ENCODE measurements at places on chromosomes 13 and 19. TPM values are rescaled to one million over a fixed set of nuclear protein-coding genes. Genes with fewer than 3 reads are reported as not detected.
A peak's percentile ranks its signal among the peaks of the same experiment; 100 is the strongest.

GRCh38 chr19:39413272-39413910 is 922 bp downstream of the PLEKHG2 start:
- no peak for DNase-seq

GRCh38 chr19:36089847-36090246 is 21.1 kb upstream of the OVOL3 start:
- no peak for DNase-seq

- no peak for DNase-seq
Measured at GRCh38 chr13:48808683-48809082, 155.0 kb downstream of the CYSLTR2 start.

- no peak for DNase-seq
Measured at GRCh38 chr19:50880241-50880640, 7.0 kb downstream of the KLK2 start.

- DNase-seq: no peak
Measured at GRCh38 chr19:39196860-39197562, at the start of gene NCCRP1. Gene NCCRP1 (plus strand): TSS chr19:39196964. CDS start chr19:39196983, 19 bp downstream.

- DNase-seq: no peak
Measured at GRCh38 chr13:68609661-68610060, 1379.5 kb upstream of the PCDH9 start.

GRCh38 chr19:2059422-2060201 is 8.6 kb upstream of the MKNK2 start:
- DNase-seq: no peak

DNA sequence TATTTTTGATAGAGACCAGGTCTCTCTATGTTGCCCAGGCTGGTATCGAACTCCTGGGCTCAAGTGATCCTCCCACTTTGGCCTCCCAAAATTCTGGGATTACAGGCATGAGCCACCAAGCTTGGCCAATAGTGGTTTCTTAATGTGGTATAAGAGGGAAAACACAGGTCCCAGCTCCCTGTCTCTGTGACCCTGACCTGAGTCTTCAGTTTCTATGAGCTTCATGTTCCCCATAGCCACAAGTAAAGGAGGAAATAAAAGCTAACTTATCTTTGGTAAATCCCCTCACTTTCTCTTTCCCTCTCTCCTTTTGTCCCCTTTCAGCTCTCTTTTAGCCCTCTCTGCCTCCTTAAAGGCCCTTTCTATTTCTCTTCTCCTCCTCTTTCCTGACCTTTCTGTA is 50.3 kb downstream of the ABCC4 start:
- DNase-seq: no peak

GRCh38 chr19:43586346-43586745 is 9.6 kb downstream of the IRGQ start:
- DNase-seq: no peak

DNA sequence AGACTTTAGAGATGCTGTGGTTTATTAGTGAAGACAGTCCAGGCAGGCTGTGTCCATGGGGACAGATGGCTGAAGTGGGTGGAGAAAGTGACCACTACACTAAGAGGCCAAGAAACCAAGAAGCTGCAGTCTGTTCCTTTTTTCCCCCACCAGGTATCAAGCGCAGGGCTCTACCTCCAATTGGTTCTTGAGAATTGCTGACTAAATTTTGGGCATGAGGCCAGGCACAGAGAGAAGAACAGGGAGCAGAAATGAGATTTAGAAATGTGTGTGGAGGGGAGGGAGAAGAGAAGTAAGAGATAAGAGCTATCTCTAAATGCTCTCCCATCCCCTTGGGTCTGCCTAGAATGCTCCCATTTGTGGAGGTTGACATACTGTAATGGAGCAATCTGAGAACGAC is 12.3 kb upstream of the CYSLTR2 start:
- DNase-seq: no peak

Gene USHBP1
- 0.49 TPM for total RNA-seq

- no peak for DNase-seq
Measured at GRCh38 chr13:93289842-93290241, 63.2 kb downstream of the GPC6 start.

- peak; percentile 7 for DNase-seq
Measured at GRCh38 chr19:54937926-54938325, 9.4 kb downstream of the NLRP7 start.

GRCh38 chr13:86579662-86580061 is 780.4 kb upstream of the SLITRK6 start:
- DNase-seq: no peak

DNA sequence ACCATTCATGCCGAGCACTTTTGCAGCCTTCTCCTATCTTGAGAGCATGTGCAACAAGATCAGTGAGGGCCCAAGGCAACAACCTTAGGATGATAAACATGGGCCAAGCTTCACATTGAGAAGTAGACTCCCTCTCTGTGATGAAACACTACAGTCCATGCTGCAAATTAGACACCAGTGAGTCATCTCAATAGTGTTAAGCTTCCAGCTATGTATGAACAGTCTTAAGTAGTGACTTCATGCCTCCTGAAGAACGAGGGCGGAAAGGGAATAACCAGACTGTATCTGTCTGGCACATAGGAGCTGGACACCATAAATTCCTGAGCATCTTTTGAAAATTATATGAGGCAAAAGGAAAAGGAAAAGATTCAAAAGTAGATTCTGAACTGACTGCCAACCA is 309.9 kb upstream of the SLITRK1 start:
- DNase-seq: no peak

Gene SHANK1
- 0.14 TPM for total RNA-seq

DNA sequence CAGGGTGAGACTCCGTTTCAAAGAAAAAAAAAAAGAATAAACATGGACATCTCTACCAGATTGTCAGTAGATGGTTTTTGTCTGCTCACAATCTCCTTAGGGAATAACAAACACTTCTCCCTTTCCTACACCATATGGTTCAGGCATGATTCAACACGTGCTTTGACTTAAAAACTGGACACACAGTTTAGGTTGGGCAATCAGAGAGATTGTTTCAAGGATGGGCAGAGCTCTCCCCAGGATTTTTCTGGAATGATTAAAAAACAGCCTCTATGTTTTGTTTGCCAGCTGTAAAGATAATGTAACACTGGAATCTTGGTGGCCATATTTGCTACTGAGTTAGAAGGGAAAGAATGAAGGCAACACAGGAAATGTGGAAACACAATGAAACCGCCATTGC is 150.1 kb upstream of the TSC22D1 start:
- no peak for DNase-seq

Gene ZNF723
- not detected for total RNA-seq

DNA sequence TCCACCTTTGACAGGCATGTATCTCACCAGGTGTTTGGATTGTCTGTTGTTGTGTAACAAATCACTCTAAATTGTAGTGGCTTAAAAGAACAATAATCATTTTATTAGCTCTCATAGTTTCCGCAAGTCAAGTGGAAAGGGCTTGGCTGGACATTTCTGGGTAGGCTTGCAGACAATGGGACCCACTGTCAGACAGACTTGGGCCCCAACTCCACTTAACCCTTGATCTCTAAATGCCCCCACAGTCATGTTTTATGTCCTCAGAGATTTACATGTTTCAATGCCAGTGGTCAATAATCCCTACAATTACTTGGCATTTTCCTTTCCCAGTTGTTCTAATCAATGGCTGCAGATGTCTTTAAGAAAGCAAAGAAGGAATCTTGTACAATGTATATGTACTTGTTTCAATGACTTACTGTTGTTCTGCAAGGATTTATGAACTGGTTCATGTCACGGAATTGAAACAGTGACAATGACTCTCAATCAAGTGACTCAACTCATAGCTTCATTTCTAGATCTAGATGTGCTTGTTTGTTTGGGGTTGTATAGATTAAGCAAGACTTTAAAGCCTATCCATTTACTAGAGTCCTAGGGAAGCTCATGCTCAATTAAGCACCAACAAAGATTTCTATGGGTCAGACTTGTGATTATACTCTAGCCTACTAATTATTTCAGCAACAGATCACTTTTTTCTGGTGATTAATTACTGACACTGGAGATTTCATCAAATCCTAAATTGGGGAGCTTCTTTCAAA is 510.1 kb upstream of the NBEA start:
- DNase-seq: no peak

GRCh38 chr19:488505-489417 is 7.5 kb upstream of the MADCAM1 start:
- peak; percentile 90 for DNase-seq

- no peak for DNase-seq
Measured at GRCh38 chr19:49247676-49248075, 77.3 kb downstream of the SLC6A16 start.

- no peak for DNase-seq
Measured at GRCh38 chr19:9354651-9355050, 8.2 kb upstream of the ZNF177 start.

GRCh38 chr19:32566246-32566830 is 14.7 kb upstream of the PDCD5 start:
- no peak for DNase-seq

Gene ZNF44
- total RNA-seq: 15.5 TPM

DNA sequence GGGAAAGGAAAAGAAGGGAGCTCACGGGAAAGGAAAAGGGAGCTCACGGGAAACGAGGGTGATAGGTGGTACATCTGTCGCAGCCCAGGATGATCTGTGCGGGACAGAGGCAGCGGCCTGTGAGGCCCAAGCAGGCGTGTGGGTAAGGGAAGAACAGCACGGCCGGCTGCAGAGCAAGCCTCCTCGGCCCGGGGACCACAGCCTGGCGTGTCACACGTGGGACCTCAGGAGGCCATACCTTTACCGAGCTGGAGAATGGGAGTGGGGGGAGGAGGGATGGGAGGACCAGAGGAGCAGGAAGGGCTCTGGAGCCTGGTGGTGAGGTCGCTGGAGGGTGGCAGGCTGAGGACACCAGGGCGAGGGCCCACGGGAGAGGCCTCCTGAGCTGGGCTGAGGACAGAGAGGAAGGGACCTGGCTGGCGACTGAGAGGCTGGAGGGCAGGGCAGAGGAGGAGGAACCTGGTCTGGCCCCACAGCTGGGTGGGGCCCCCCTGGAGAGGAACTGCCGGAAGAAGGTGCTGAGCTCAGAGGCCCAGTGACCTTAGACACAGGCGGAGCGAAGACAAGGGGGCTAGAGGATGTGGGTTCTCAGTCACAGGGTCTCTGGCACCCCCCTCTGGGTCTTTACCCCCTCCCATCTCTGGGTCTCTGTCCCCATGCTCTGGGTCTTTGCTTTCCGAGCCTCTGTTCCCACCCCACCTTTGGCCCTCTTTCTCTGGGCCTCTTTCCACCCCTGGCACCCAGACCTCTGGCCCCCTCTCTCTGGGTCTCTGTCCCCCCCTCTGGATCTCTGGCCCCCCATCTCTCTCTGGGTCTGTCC is 2.9 kb upstream of the FTL start:
- DNase-seq: peak; percentile 54

Gene LILRA1
- not detected for total RNA-seq

DNA sequence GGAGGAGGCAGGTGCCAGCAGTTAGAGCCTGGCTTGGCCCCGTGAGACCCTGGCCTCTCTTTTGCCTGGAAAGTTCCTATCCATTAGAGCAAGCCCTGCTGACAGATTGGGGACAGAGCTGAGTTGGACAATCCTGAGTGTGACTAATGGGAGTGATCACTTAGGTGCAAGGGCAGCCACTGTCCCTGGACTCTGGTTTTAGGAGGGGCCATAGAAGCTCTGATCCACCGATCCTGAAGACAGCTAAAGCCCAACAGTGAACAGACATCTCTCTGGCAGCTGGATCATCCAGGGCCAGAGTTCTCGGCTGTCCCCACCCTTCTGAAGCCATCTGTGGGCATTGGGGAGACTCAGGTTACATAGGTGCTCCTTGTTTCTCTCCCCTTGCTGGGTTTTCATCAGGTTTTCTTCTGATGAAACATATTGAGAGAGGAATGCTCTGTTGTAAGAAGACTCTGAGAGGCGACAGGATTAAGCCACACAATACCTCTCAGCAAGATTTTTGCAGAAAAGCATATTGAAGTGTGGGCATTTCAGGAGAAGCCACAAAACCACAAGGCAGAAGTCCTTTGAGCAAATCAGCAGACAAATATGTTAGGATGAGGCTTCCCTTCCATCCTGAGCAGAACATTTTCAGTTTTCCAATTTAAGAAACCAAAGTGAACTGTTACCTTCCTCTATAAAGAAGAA is 288.0 kb upstream of the MAB21L1 start:
- no peak for DNase-seq

Gene ERICH4
- not detected for total RNA-seq

- DNase-seq: no peak
Measured at GRCh38 chr19:32208060-32208459, 137.3 kb upstream of the ZNF507 start.

- no peak for DNase-seq
Measured at GRCh38 chr13:44211286-44211685, 162.3 kb upstream of the SERP2 start.
